LHCN-M2 (cell line): ENCODE measurements at places on chromosomes 13 and 19. TPM values are rescaled to one million over a fixed set of nuclear protein-coding genes. Genes with fewer than 3 reads are reported as not detected.

DNA sequence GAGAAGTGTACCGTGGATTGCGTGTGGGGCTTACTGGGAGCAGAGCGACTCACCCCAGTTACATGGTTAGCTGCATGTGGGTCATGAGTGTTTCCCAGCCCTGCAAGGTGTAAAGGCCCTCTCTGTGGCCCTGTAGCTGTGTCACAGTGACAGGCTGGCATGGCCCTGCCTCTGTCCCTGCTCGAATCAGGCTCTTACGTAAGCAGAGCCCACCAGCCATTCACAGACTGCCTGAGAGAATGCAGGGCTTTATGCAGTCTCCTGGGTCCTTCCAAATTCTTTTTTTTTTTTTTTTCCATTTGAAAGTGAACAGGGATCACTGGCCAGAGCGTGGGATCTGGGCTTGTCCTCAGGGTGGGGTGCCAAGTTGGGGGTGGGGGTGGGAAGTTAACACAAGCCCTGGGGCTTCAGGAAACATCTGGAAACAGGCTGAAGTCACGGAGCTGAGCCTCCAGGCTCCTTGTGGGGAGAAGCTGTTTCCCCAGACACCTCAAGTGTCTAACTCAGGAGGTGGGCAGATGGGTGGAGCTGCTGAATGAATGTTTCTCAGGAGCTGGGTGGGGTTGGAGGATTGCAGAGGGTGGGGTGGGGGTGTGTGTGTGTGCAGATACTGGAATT lies 13.4 kb downstream of the TECR start:
- DNase-seq: no peak

The PEG3 gene
- not detected in 2 replicates for total RNA-seq

DNA sequence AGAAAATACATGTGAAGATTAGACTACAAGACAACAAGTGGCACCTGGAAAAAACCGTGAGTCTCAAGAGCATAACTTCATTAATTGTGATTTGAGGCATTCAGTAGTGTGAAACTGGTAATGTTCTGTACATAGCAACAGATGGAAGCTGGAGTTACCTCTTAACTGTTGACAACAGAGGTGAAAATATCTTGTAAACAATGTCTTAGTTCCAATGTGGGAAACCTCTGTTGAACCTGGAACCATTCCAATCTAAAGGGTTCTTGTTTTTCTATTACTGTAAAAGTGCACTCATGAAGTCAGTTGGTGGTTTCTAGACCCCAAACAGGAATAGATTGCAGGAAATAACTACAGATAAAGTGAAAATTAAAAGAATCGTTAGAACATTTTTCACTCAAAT lies 728.4 kb downstream of the SLITRK1 start:
- peak; percentile 18 for DNase-seq

- no peak for DNase-seq
These were observed 82.9 kb downstream of the ZNF737 start for GRCh38 chr19:20482721-20483120.

DNA sequence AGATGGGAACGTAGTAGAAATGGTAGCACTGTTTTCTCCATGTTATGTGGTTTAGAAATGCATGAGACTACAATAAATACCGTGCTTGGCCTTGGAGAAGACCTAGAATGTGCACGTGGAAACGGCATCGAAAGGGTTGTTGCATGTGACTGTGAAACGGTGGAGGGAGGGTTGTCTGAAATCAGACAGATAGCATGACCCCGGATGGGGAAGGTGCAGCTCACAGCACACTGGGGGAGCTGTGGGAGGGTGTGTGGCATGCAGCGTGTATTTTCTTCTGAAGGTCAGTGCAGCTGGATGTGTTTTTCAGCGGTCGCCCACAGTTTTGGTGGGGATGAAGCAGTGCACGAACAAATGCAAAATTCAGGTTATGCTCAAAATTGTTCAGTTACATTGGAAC lies 63.4 kb downstream of the CELF5 start:
- DNase-seq: no peak

The SLITRK5 gene
- total RNA-seq: 0.11 and 0.13 TPM in 2 replicates

GRCh38 chr13:20672772-20673171 lies 30.7 kb upstream of the IL17D start:
- DNase-seq: no peak

- DNase-seq: no peak
These were observed 276.3 kb upstream of the PRR20A start for GRCh38 chr13:56864451-56864850.

GRCh38 chr19:28785971-28786370 lies 427.0 kb downstream of the UQCRFS1 start:
- no peak for DNase-seq

DNA sequence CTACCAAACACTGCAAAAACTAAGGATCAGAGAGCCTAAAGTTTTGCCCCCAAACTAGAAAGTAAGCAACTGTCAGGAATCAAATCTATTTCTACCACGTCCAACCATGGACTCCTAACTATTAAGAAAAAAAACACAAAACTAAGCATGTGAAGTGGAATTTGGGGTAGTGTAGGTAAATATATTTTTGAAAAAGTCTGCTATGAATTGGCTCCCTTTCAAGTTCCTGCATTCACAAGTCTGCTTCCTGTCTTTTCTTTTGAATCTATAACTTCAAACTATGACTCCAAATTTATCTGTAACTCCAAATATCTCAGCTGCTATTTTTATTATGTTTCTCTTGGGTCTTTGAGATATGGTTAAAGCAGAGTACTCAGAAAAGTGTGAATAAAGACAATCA lies 47.0 kb downstream of the PCDH9 start:
- DNase-seq: no peak

The ISYNA1 gene
- 0.83 and 0.86 TPM in 2 replicates for total RNA-seq

The DNAJC3 gene
- 41.4 and 43.2 TPM in 2 replicates for total RNA-seq

DNA sequence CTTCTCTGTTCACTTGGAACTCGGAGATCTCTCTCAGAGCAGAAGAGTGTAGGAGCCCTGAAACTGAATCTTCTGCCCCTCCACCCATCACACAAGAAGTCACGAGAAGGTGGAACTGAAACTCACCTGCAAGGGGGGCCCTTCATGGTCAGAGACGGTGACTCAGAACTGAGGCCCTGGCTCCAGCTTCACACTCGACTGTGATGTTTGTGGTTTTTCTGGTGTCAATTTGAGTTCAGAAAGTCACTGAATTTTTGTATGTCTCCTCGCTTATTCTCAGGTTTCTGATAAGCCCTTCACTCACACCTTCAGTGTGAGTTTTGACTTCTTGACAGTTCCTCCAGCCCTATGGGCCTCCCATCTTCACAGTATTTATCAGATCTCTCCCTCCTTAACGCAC lies 23.1 kb downstream of the SIGLEC5 start:
- DNase-seq: no peak

DNA sequence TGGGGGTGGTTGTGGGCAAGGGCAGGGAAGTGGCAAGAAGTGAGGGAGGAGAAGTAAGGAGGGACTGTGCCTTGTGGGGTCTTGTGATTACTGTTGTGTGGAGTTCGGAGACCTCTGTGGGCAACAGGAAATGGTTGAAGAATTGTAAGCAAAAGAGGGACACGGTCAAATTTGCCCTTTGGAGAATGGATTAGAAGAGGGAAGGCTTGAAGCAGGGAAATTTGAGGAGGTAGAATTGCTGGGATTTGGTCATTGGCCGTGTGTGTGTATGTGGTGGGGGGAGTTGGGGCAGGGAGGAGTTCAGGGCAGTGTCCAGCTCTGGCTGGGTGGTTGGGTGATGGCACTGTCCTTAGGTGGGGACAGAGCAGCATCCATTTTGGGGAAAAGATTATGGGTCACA lies 3.6 kb downstream of the WASF3 start:
- DNase-seq: no peak

GRCh38 chr13:110127986-110128511 lies 178.9 kb downstream of the COL4A1 start:
- DNase-seq: peak; percentile 59

- DNase-seq: peak; percentile 62
These were observed 380.8 kb downstream of the LMO7 start for GRCh38 chr13:76016799-76017400.

The KASH5 gene
- total RNA-seq: not detected in 2 replicates

The FUT1 gene
- total RNA-seq: not detected in 2 replicates

DNA sequence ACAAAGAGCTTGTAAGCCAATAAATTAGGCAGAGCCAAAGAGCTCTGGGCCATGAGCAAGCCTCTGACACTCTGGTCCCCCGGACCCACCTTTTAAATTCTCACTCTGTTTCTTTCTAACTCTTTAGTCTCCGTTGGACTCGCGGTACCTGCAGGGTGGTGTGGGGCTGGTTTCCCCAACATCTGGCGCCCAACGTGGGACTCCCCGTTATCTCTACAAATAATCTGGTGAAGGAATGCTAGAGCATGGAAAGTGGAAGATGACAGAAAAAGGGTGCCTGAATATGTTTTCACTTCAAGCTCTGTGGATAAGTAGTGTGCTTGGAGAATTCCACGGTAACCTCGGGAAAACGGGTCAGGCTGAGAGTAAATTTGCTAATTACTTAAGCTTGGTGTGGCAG lies 36.5 kb upstream of the CYP2B6 start:
- DNase-seq: peak; percentile 8

DNA sequence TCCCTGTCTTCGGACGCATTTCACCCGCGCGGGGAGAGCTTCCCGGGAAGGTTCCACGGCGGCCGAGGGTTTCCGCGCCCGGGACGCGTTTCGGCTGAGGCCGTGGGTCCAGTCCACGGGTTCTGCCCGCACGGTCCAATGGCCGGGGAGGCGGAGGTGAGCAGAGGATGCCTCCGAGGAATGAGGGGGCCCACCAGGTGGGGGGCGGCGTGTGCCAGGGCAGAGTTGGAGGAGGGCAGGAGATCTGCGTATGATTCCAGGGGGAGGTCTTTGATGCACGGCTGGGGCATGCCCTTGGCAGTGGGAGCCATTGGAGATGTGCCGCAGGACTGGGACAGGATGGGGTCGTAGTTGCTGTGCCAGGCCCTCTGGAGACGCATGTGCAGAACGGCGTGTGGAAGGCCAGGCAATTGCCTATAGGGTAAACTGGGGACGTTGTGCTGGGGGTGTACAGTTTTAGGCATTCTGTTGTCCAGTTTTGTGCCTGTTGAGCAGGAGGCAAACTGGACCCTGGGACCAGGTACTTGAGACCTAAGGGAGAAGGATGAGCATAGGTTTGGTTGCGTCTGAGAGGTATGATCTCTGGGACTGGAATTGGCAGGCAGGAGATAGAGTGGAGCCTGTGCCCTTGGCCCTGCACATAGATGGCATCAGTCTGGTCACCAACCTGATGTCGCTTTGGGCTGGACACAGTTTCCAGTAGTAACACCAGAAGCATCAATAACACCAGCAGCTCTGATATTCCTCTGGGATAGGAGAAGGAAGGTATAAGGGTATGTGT lies 751 bp downstream of the ZNF584 start:
- DNase-seq: peak; percentile 36

GRCh38 chr13:78168981-78169380 lies 250.3 kb upstream of the EDNRB start:
- no peak for DNase-seq

The TMEM59L gene
- total RNA-seq: 0.11 and 0.26 TPM in 2 replicates

- peak; percentile 26 for DNase-seq
These were observed 460.0 kb downstream of the FOXO1 start for GRCh38 chr13:40206241-40207000.
